Mesenchymal stem cell (in vitro differentiated cells and primary cell): ENCODE measurements at places on chromosomes 6 and 20.

DNA sequence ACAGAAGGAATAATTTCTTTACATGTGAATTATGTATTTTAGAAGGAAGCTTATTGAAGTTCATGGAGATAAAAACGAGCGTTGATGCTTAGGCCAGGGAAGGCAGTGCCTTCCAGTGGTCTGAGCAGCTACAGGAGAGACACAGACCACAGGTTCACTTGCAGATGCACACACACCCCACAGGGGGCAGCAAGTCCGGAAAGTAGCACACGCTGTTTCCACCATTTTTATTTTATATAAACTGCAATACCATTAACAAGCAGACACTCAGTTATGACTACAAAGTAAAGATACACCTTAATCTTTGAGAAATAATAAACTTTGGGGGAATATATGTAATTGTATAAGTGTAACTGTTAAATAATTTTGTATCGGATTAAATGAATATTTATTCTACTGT is 13.5 kb upstream of the DACT2 start:
- no peak for DNase-seq

DNA sequence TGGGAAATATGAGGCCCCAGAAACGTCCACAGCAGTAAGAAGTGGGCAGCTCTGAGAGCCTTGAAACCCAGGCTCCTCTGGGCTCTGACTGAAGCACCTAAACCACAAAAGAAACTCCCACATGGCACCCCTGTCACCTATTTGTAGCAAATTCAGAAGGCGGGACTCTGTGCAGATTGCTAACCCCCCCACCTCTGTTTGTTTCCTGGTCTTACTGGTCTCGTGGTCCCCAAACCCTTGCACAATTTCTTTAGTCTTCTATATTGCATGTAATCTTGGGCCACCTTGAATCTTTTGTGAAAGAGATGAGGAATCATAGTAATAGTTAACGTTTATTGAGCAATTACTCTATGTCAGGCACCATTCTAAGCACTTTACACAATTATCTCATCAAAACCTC is 154.3 kb downstream of the PREX1 start:
- DNase-seq = no peak

DNA sequence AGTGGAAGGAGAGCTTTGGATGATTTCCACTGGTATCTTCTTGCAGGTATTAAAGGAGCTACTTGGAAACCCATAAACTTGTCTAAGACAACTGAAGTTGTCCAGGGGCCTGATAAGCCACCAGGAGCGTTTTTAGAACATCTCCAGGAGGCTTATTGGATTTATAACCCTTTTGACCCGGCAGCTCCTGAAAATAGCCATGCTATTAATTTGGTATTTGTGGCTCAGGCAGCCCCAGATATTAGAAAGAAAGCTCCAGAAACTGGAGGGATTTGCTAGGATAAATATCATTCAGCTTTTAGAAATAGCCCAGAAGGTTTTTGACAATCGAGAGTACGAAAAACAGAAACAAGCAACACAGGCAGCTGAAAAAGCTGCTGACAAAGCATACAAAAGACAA is 461.0 kb upstream of the HTR1E start:
- DNase-seq = no peak

DNA sequence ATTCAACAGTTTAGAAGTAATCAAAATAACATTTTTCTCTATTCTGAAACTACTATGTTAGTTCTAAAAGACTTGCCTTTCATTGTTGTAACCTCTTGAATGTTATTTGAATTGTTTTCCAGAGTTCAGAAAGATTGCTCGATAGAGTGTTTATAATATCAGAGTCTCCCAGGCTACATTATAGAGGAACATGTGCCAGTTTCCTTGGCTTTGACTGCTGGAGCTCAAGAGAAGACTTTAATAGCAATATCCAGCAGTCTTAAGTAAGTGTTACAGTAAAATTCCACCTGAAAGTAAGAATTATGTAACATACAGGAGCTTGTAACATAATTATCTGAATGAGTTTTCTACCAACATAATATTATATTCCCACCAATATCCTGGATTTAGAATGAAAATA is 991.8 kb upstream of the ADGRB3 start:
- DNase-seq = no peak

DNA sequence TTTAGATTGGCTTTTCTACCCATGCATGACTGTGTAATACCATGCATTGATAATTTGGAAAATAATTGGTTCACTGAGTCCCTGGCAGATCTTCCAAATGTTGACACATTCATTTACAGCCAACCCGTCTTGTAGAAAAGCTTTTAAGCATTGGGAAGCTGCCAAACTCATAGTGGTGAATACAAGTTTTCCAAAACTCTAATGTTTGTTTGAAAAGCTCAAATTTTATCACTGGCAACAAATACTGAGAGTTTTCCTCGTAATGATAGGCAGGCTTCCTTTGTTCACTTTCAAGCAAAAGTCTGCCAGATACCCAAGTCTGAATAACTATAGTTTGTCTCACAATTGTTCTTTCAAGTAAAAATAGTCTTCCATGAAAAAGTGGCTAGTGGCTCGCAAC is 143.0 kb downstream of the FIG4 start:
- DNase-seq = no peak

GRCh38 chr20:41224281-41224680 is 86.9 kb downstream of the PLCG1 start:
- no peak for DNase-seq
